ENCODE measurements at places on chromosomes 2 and 18.

DNA sequence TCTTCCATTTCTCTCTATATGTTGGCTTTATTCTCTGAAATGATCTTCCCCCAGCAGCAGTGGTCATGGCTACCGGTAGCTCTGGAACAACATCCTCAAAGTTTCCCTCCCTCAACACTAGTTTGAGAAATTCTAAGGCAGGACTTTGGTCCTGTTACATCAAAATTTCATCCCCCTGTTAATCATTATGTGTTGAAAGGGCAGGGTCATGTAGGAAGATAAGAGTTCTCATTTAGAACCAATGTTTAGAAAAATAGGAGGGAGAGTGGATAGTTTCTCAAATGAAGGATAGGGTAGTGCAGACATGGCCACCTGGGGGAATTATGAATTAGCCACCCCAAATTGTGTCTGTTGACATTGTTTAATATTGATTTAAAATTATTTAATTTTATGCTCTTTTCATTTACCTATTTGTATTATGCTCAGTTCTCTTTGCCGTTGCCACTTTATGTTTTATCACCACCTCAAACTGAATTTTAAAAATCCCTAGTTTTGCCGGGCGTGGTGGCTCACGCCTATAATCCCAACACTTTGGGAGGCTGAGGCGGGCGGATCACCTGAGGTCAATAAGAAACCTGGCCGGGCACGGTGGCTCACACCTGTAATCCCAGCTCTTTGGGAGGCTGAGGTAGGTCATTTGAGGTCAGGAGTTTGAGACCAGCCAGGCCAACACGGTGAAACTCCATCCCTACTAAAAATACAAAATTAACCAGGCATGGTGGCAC is 22.3 kb downstream of the EML4 start:
- no peak for DNase-seq

DNA sequence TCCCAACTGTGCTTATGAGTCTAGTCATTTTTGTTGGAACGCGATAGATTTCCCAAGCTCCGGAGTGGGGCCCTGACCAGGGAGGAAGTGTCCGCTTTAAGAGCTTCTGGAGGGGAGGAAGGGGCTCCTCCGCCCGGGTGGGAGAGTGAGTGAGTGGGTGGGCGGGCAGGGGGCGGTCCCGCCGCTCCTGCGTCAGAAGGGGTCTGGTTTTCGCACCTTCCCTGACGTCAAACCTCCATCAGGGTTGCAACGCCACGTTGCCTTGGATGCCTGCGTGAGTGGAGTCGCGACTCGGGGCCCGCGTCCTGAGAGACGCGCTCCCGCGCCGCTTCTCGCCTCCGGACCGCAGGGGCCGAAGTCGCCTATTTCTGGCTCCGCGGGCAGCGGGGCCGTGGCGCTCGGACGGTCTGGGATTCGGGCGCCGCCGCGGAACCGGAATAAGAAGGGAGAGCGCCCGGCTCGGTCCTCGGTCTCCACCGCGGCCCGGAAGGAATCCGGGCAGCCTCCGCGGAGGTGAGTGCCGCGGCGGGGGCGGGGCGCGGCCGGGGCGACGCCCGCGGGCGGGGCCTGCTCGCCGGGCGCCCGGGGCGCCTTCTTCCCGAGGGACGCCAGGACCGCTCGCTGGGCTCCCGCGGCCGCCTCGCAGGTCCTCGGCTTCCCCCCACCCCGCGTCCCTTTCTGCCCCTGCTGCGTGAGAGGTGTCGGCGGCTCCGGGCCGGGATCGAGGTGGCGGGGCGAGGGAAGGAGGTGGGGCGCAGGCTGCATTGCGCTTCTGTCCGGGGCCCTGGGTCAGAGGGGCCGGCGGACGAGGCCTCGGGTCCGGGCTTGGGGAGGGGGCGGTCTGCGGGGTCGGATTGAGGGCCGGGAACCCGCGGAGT is at the start of gene ZDBF2:
TSS of gene ZDBF2 (plus strand) at position 230 of the 878 bp plus-strand sequence. CDS start 7,187 bp downstream, outside the sequence.
- peak; percentile 55 for DNase-seq

DNA sequence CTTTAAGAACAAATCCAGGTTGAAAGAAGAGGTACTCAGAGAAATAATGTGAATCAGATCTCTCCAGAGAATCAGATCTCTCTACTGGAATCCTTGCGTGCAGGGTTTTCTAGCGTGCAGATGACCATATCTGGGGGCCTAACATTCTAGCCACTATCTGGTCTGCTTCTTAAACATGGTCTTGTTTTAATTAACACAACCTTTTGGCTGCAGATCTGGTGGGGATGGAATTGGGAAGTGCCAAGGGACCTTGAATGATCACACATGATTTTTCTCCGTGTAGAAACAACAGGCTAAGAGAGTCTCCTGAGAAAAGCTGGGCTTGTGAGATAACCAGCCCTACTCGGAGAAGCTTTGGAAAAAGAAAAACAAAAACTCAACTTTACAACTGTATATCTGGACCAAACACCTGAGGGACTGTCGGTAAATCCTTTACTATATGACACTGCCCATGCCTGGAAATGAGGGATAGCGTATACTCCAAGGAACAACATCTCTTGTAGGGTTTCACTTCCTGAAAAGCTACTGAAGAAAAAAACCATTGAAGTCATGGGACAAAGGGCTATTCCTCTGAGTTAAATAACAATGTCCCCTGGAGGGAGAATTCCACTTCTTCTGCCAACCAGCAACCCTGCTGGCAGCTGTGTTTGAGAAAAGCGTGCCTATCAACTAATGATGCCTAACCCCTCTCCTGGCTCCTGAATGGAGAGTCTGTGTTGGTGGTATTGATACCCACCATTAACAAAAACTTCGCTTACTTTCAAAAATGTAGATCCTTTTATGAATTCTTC is 171.0 kb upstream of the REV1 start:
- no peak for DNase-seq

DNA sequence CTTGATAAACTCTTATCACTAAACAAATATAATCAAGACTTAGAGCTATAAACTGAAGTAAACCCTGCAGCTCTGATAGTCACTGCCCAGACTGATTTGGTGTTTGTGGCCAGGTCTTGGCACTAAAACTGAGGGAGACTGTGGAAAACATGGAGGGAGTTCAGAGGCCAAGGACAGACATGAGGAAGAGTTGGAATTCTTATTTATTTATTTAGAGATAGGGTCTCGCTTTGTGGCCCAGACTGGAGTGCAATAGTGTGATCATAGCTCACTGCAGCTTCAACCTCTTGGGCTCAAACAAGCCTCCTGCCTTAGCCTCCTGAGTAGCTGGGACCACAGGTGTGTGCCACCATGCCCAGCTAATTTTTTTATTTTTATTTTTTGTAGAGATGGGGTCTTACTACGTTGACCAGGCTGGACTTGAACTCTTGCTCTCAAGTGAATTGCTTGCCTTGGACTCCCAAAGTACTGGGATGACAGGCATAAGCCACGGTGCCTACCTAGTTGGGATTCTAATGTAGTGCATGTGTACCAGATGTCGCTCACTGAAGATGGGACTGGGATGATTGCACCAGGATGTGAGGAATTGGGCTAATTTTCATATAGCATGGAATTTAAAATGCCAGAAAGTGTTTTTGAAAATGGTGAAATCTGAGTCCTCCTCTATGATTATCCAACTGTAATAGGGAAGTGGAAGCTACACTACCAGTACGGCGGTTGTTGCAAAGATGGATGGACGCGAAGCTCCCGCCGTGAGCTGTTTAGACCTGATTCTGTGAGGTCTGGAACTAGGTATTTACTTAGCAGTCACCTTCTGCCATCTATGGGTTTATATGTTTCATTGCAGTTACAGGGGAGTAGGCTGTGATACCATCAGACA is 52.7 kb upstream of the CTLA4 start:
- DNase-seq, result peak; percentile 86

DNA sequence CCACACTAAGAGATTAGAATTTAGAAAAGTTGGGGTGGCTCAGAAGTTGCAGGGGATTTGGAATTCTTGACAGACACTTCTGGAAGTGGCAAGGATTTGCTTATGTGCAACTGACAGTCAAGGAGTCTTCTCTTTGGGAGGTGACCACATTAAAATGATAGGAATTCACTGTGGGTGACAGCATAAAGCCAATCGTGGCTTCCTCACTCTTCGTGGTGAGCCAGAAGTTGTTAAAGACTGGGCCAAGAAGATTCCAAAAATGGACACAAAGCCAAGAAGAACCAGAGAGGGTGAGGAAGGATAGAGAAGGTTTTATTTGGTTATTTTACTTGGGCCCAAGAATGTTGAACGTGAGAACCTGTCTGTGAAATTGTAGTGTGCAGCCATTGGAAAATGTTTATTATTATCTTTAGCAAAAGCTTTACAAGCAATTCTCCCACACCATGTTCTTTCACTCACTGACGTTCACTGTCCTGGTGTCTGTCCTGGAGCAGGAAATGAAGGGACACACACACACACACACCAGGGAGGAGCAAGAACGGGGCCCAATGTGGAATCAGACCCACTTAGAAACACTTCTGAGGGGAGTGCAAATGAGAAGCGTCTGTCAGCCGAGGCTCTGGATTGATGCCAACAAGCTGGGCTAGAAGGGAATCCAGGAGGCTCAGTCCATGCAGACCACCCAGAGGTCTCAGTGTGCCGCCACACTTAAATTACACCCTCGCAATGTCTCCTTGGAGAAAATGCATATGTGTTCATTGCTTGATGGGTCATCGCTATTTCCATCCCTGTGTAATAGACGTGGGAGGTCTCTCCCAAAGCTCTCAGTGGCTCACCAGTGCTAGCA is 37.2 kb downstream of the STEAP3 start:
- DNase-seq, result no peak

DNA sequence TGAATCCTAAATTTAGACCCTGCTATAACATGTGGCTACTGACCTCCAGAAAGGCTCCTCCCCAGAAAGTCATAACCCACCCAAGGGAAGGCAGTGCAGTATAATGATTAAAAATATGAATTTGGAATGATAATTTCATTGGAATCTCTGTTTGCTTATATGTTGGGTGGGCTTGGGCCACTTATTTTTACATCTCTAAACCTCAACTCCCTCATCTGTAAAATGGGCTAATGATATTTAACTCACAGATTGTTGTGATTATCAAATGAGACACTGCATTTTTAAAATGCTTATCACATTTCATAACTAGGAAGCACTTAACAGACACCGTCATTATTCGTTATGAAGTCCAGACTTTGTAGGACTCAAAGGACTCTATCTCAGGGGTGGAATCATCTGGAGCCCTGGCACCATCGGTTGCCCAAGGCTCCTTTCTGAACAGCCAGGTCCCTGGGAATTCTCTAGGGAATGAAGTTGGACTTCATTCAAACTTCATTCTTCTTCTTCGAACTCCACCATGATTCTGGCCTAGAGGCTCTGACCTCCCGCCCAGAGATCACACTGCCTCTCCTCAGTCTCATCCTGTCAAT is 33.1 kb upstream of the RMDN2 start:
- no peak for DNase-seq

- DNase-seq, result no peak
Measured at GRCh38 chr2:50995610-50996009, 36.3 kb downstream of the NRXN1 start.

DNA sequence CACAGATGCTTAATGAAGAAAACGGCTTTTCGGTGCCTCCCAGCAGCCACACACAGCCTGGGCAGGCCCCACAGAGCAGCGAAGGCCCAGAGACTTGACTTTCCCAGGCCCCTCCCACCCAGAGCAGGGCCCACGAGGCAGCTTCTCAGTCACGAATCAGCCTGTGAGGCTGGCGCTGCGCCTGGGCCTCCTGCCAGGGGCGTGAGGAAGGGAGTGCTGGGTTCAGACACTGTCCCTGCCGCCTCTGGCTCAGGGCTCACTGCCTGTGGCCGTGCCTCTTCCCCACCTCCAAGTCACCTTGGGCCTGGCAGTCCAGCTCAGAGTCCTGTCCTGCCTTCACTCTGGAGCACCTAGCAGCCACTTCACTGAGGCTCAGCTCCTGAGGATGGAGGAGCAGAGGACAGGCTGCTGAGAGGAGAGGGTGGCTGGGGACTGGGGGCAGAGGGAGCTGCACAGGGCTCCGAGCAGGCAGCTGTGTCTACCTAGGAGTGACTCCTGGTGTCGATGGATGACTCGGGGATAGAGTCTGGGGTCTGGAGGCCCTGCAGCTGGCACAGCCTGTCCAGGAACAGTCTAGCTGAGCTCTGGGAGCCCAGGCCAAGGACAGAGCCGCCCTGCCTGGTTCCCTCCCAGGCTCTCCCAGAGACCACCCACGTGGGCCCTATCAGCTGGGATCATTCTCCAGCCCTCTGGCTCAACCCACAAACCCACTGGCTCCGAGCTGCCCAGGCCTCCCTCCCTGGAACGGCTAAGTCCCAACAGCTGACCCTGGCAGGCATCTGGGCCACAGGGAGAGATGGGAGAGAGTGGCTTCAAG is 36.4 kb upstream of the FOSL2 start:
- no peak for DNase-seq

- DNase-seq, result peak; percentile 50
Measured at GRCh38 chr2:2291500-2292260, 39.4 kb downstream of the MYT1L start.

GRCh38 chr2:110927526-110927925 is 193.2 kb upstream of the BCL2L11 start:
- no peak for DNase-seq

DNA sequence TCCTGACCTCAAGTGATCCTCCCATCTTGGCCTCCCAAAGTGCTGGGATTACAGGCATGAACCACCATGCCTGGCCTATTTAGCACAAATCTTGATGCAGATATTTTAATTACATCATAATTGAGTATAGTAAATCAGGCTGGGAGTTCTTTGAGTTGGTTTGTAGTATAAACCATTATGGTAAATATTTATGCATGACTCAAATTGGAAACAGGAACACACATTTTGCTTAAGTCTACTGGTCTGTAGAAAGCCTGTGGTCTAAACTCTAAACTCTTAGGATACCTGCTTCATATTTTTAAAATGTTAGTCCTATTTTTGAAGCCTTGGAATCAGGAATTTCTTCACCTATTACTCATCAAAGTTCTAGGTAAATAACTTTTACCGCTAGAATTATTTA is 16.8 kb downstream of the ASXL3 start:
- no peak for DNase-seq

DNA sequence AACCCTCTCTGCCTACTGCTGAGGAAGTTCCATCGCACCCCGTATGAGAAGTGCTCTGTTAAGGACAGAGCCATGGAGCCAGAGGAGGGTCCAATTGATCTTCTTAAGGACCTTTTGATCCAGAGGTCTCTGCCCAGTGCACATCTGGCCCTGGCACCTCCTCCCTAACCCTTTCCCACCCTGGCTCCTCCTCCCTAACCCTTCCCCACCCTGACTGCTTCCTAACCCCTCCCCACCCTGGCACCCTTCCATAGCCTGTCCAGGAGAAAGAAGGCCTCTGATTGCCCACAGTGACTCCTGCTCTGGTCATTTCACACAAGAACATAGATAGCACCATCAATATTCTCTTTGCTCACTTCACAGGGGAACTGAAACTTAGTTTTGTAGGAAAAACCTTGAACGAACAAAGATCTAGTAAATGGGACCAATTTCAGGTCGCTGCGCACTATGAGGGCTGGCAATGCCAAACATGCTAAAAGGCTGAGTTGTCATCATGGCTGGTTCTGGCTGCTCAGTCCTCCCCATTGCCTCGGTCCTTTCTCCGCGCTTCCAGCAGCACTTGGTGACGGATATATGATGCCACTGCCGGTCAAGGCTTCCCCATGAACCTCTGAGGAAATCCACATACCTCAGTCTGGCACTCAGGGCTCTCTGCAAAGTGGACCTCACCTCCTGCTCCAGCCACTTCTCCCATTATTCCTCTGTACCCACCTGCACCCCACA is 49.2 kb downstream of the PKDCC start:
- no peak for DNase-seq

- no peak for DNase-seq
Measured at GRCh38 chr18:12911025-12911928, 27.2 kb upstream of the PTPN2 start.

GRCh38 chr2:38523728-38524437 is 78.8 kb downstream of the HNRNPLL start:
- DNase-seq, result no peak

- no peak for DNase-seq
Measured at GRCh38 chr2:134377730-134378129, 123.9 kb downstream of the MGAT5 start.
